HAP-1 (cell line): ENCODE measurements at places on chromosomes 16 and 17.
A peak's percentile ranks its signal among the peaks of the same experiment; 100 is the strongest.

GRCh38 chr17:75321506-75321905 lies 32.3 kb upstream of the SLC25A19 start:
- no peak for DNase-seq

- no peak for DNase-seq
Observed at GRCh38 chr16:24138024-24138423, 118.1 kb upstream of the CACNG3 start.

DNA sequence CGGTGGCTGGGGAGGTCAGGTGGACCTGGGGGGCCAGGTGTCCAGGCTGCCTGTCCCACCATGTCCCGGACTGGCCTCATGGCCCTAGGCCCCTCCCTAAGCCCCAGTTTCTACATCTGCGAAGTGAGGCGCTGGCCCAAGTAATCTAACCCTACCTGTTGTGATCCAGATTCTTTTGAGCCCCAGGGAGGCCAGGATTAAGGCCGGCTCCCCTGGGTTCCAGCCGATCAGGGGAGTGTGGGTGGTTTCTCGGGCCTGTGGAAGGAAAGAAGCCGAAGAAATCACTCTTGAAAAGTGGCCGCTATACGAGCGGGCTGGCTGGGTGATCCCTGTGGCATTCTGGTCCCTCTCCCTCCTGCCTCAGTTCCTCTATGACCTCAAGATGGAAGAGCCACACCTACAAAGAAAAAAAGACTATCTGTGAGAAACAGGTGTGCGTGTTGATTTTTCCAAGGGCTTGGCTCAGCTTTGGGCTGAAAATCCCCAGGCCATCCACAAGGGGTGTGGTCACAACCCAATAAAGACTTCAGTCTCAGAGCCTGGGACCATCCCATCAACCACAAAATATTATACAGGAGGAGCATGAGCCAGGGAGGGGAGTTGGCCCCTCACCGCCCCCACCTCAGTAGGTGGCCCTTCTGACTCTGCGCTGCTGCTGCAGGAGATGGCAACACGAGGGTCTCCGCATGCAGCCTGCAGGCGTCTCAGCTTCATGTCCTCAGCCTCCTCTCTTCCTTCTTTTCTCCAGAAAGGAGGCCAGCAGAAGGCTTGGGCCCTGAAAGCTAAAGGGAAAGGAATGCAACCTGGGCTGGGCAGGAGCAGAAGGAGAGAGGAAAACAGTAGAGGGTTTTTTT lies 20.3 kb downstream of the GPR142 start:
- no peak for DNase-seq

GRCh38 chr17:47708312-47708863 lies 14.4 kb downstream of the TBKBP1 start:
- DNase-seq: no peak

DNA sequence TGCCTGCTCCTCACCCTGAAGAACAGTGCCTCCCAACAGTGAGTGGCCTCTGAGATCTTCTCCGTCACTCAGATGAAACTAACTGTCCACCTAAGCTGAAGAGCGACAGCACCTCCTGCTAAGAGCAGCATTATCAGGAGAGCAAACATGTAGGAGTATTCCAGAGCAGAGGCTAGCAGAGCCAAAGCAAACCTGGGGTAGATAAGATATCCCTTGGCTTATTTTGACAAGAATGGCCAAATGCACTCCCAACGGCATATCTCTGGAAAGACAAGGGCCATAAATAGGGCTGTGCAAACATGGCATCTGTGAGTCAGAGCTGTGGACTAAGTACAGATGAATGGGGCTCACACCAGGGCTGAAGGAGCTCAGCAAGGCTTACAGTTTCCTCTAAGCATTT lies 96.3 kb downstream of the NDEL1 start:
- no peak for DNase-seq

- no peak for DNase-seq
Observed at GRCh38 chr16:46555951-46556350, 65.2 kb downstream of the SHCBP1 start.

DNA sequence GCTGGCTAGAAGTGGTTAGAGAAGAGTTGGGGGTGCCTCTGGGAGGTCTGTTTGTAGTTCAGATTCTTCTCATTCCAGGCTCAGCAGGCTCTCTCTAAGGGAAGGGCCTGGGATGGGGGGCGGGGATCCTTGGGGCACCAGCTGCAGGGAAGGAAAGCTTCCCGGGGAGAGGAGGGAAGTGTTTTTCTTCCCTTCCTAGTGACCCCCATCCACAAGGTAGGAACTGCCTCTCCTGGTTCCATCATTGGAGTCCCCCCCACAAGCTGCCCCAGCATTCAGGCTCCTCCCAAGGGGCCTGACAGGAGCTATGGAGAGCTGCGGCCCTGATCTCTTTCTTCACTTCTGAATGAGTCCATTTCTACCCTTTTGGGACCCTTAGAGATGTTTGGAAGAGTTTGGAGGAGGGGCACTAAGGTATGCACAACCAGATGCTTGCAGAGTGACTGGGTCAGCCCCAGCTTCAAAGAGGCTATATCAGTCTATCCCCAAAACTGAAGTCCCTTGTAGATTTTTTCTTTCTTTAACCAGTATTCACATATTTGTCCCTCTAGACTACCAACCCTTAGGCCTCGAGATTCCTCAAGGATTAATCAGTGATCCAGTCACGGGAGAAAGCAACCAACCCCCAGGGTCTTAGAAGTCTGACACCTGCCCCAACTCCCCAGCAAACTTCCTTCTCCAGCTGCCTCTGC lies 13.9 kb upstream of the FZD2 start:
- no peak for DNase-seq

GRCh38 chr16:56260378-56261160 lies 69.3 kb downstream of the GNAO1 start:
- DNase-seq: no peak

- DNase-seq: no peak
Observed at GRCh38 chr16:48393485-48394354, 8.5 kb upstream of the SIAH1 start.

- DNase-seq: no peak
Observed at GRCh38 chr16:19967561-19967960, 82.9 kb upstream of the GPRC5B start.

GRCh38 chr17:80092959-80093358 lies 8.4 kb upstream of the GAA start:
- no peak for DNase-seq

DNA sequence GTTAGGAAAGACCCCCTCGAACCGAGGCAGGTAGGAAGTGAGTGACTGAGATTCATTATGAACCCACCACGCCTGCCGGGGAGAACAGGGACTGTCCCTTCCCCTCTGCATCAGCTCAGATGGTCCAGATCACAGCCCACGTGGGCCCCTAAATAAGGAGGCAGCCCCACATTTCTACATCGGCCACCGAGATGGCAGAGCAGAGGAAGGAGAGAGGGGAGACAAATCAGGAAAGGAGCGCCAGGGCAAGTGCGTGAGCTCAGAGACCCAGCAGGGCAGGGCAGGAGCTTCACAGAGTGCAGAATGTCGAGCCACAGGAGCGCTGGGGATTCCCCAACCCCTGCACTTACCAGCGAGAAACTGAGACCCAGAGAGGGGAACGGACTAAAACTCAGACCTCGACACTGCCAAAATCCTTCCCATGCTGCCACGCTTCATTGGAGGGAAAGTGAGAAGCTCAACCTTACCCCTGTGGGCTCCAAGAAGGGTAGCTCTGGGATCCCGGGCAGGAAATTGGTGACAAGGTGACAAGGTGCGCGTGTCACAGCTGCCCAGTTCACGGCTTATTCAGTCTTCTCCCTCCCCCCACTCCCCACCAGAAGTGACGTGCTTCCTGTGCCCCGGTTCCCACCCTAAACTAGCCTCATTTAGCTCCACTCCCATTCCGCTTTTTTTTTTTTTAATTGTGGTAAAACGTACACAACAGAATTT lies at the start of gene ICAM2:
Gene ICAM2 (minus strand): TSS at position 578 of the 711 bp plus-strand sequence. CDS start 13,942 bp downstream, outside the sequence.
- DNase-seq: no peak

DNA sequence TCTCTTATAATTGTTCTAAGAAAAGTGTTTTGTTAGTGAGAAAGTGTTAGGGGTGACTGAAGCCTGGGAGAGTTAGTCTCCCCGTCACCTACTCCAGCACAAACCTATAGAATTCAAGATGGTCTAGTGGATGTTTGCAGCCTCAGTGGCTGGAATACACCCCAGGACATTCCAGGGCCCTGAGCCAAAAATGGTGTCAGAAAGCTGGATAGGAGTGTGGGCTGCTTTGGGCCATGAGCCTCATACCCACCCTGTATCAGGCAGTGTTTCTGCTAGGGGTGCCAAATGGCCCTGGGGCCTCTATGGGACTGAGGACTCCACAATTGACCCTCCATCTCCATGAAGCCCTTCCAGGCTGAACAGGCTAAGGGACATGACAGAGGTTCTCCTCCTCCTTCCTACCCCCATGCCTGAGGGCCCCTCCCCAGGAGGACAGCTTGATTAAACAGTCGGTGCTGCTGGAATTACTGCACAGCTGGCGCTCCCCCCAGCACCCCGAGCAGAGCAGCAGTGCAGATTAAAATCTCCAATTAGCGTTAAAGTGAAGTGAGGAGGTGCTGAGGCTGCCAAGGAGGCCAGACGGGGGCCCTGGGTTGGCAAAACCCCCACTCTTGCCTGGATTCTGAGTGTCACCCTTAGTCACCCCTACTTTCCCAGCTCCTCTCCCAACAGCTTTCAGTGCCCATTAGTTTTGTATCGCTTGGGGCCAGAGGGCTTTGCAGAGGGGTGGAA lies 59.1 kb downstream of the NEUROD2 start:
- no peak for DNase-seq

DNA sequence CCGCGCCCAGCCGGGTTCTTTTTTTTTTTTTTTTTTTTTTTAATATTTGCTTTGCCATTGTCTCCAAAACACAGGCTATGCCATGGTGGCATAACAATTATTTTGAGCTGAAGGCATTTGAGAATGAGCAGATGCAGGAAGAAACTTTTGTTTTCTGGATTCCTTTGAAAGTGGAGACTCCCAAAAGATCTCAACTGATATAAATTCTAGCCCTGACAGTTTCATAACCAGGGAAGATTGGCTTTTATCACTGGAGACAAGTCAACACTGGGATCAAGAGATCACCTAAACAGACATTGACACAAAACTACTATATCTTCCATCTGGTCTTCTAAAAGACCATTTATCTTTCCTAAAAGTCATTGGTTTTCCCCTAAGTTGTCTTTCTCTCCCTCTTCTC lies 10.1 kb upstream of the PRKCA start:
- no peak for DNase-seq

- no peak for DNase-seq
Observed at GRCh38 chr16:4002121-4002520, 114.1 kb downstream of the ADCY9 start.

GRCh38 chr16:20002936-20003335 lies 70.8 kb downstream of the GPR139 start:
- DNase-seq: no peak

DNA sequence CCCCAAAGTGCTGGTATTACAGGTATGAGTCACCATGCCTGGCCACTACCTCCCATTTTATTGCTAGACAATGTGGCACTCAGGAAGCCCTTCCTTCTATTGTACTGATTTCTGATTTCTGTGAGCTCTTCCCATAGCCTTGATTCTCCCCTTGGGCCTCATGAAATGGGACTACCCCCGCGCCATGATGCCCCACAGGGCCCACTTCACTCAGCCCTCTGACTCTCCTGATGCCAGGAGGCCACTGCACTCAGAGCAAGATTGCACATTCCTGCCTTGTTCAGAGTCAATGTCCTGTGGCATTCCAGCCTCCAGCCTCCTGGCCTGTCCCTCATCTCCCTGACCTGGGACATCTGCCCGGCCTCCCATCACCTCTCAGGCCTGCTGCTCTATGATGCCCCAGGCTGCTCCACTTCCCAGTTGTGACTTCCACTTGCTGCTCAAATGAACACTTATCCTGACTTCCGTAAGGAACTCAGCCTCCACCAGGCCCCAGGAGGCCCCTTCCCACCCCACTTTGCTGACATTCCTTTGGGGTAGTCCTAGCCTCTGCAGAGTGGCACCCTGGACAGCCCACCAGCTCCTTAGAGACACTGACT lies 66.6 kb upstream of the KSR1 start:
- DNase-seq: no peak

DNA sequence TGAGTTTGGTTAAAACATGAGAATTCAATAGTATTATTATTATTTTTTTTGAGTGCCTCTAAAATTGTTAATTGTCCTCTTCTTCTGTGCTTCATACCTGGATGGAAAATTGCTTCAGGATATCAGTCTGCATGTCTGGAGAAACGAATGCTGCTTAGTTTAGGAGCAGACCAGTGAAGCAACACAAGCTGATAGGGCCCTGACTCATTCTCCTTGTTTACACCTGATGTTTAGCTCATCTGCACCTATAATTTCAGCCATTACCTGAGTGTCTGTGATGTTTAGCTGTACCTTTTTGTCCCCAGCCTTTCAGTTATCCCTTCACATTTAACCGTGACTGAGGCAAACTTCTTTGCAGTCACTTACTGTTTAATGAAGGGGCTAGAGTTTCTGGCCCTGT lies 14.8 kb downstream of the SNTB2 start:
- no peak for DNase-seq

GRCh38 chr16:61042737-61043136 lies 993.5 kb downstream of the CDH8 start:
- DNase-seq: peak; percentile 35

DNA sequence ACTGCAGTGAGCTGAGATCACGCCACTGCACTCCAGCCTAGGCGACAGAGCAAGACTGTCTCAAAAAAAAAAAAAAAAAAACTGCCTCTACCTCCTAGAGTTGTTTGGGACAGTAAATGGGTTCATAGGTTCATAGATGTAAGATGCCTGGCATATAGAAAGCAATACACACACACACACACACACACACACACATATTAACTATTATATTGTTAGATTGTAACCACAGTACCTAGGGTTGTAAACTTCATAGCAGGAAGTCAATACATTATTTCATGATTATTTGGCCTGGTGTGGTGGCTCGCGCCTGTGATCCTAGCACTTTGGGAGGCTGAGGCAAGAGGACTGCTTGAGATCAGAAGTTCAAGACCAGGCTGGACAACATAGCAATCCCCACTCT lies 5.8 kb downstream of the XPO6 start:
- DNase-seq: no peak

GRCh38 chr17:82153745-82154375 lies 55.8 kb upstream of the FASN start:
- DNase-seq: peak; percentile 47

DNA sequence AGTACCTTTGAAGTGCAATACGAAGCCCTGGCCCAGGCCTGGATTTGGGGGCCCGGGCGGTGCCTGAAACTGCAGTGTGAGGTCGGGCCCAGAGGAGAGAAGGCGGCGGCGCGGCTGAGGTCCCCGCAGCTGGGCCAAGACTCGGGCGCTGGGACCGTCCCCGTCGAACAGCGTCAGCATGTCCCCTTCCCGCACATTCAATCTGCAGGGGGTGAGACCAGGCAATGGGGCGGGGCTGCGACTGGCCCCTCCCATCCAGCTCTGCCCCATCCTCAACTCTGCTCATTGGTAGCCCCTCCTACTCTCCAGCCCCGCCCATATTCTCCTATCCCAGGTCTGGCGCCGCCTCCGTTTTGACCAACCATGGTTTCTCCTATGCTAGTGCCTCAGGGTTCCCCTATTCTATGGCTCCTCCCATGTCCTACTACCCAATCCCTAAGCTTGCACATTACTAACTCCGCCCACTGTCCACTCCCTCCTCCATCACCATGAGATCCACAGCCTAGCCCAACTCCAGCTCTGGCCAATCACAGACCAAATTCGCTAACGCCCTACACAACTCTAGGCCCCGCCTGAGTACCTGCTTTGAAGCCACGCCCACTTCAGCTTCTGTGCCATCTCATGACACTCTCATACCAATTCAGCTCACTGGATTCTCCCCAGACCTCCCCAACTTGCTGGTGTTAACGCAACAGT lies 14.4 kb upstream of the CDIPT start:
- peak; percentile 72 for DNase-seq
